GF-D8 (cell line): ENCODE measurements at places on chromosomes 12 and 14.

GRCh38 chr14:32078858-32079216, 1.7 kb downstream of the ARHGAP5 start:
- no peak for DNase-seq

GRCh38 chr14:103259801-103260628, 74.0 kb upstream of the EIF5 start:
- DNase-seq, result no peak

GRCh38 chr14:50263321-50263720, 31.9 kb upstream of the SOS2 start:
- no peak for DNase-seq

- no peak for DNase-seq
Measured at GRCh38 chr14:59583755-59584154, 7.1 kb upstream of the CCDC175 start.

GRCh38 chr12:14803830-14804160, 325 bp downstream of the C12orf60 start:
- DNase-seq, result no peak

GRCh38 chr14:24892497-24893051, 157.4 kb downstream of the STXBP6 start:
- DNase-seq, result no peak

DNA sequence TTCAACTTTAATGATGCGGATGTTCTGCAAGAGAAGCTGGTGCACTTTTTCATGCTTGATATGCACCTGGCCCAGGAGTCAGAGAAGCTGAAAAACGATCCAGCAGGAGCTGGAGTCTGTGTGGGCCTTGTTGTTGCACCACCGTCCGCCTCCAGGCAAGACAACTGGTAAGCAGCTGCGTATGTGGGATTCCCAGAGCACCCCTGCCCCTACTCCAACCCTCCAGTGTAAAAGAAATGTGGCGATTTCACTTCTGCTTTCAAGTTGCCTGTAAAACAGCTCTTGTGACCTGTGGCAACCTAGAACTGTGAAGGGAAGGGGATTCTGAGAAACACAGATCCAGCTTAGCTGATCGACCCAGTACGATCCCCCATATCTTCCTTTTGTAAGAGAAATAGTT, 154.1 kb upstream of the PELI2 start:
- DNase-seq, result no peak

- no peak for DNase-seq
Measured at GRCh38 chr14:61528591-61529021, 166.7 kb upstream of the HIF1A start.

- DNase-seq, result no peak
Measured at GRCh38 chr14:100188392-100189030, 29.1 kb upstream of the DEGS2 start.

DNA sequence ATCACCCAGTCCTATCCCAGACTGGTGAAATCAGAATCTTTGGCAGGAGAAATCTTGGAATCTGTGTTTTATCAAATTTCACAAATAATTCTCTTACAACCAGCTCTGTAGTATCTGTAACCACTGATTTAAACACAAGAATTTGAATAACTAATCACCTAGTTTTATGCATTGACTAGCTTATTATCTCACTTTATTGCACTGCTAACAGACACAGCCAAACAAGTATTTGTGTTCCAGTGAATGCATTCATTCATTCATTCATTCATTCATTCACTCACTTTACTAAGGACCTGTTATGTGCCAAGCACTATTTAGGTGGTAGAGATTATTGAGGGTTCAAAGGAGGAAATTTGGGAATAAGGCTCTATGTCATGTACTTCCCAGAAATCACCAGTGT, 16.2 kb downstream of the LRRC74A start:
- no peak for DNase-seq

GRCh38 chr12:67638694-67639093, 9.9 kb upstream of the DYRK2 start:
- no peak for DNase-seq

DNA sequence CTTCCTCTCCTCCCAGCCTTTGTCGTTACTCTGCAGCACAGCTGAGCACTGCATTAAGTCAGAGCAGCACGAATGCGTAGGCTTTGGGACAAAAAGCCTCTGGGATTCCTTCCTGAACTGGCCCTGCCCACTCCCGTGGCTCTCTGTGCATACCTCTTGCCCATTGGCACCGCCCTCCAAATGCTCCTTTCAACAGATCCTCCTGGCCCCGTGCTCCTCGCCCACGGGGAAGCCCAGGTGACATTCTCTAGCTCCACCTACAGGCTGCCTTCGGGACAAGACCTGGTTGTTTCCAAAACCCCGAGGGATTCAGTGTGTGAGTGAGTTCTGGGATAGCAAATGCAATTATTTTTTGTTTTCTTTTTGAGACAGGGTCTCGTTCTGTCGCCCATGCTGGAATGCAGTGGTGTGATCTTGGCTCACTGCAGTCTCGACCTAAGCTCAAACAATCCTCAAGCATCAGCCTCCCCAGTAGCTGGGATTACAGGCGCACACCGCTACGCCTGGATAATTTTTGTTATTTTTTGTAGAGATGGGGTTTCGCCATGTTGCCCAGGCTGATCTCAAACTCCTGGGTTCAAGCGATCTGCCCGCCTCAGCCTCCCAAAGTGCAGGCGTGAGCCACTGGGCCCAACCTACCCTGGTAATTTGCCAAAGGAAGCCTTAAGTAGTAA, 17.9 kb upstream of the TDRD9 start:
- DNase-seq, result no peak

GRCh38 chr14:65134651-65135579, 32.6 kb upstream of the MAX start:
- no peak for DNase-seq

GRCh38 chr12:101838628-101839323, 8.0 kb upstream of the GNPTAB start:
- DNase-seq, result no peak

DNA sequence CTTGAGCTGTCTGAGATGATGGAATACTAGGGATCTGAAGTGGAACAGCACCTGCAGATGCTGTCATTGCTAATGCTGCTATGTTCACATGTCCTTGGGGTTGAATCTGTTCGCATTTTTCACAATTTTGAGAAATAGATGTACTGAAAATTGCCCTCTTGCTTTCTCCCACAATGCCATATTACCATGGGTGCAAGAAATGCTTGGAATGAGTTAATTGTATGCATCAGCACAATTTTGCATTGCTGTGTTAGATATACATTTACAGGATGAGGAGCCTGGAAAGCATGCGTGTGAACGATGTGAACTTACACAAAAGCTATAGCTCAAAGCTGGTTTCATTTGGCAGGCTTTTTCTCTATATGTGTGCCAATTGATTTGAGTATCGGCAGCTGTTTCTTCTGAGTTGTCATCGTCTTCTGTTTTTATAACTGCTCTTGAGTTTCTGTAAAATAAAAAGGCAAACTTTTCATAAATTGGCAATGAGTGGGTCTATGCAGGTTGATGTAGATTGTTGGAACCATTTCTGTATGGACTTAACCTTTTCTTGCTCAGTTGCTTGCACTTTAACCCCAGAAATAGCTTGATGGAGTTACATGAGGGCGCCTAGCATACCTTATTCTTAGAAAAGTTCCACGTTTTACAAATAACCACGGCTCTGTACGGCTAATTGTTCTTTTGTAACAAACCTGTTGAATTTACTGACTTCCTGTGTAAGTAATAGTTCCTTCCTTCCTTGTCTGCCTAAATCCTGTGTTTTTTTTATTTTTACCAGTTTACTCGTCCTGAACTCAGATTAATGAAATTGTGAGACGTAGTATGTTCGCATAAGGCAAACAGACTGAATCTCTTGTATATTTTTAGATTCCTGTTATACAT, 105.9 kb downstream of the FGD4 start:
- DNase-seq, result peak; percentile 63

DNA sequence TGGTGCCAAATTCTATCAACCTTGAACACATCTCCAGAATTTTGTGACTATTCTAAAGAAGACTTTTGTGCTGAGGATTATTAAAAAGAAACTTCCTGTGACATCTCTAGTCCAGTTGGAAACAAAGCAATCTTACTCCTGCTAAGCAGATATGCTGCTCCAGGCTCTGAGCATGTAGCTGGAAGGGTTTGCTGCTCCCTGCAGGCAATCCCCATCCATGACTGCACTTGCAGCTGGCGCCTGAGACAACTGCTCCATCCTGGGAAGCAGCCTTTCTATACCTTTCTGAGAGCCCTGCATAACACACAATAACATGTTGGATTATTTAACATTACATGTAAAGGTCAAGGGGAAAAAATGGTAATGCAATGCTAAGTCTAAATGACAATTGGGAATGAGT, 105.1 kb downstream of the NDUFA12 start:
- no peak for DNase-seq

DNA sequence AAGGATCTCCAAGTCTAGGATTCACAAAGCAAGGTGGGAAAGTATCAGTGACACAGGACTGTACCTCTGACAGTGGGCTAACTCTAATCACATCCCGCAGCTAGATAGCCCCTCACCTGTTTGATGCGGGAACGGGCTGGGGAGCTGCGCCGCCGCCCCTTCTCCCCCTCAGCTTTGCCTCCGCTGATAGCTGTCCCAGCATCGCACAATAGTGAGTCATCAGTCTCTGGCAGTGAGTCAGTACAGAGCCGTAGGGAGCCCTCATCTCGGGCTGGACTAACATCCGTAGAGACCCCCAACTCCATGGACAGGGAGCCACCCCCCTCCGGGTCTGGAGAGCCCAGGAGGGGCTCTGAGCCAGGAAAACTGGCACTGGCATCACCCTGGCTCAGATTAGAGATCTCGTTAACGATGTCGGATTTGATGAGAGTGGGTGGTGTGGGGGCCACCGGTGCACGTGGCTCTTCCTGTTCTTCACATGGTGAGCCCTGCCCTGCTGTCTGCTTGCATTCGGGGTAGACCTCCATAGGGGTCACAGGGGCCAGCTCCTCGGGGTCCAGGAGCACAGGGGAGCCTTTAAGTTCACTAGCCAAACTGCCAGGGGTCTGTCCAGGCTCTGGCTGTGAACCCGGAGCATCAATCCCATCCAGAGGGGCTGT, 10.9 kb downstream of the KMT2D start:
- DNase-seq, result no peak

DNA sequence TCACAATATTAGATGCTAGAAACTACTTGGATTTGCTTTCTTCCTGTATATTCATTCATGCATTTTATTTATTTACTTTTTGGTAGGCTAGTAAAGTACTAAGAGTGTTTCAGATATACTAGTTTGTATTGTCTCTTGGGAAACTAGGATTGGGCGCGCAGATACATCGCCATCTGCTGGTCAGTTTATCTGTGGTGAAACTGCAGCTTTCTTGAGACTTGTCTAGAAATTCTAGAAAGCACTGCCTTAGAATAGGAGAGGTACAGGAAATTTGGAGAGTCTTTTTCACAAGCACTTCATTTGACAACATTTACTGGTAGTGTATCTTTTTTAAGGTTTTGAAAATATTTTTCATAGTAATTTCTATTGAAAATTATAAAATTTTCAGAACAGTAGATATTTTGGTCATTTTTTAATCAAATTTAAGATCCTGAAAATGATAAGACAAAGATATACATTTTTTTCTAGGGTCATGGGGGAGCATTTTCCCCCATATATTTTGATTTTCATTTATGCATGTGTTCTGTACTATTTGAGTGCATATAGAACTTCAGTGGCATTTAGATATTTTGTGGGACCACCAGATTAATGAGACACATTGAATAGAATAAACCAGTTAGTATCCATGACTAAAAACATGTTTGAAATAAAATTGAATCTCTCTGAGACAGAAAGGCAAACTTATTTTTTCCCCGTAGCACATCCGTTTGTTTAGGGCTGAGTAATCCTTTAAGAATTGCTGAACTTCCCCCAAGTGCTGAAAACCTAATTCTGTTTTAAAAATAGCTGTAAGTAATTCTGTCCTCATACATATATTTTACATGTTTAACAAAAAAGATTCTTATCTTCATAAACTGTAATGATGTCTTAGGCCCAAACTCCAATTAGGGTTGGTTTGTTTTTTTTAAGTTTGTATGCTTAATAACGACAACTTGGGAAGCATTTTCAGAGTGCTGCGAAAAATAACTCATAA, 44.5 kb downstream of the SLC38A6 start:
- no peak for DNase-seq
